ENCODE measurements at places on chromosomes 13 and 19.

DNA sequence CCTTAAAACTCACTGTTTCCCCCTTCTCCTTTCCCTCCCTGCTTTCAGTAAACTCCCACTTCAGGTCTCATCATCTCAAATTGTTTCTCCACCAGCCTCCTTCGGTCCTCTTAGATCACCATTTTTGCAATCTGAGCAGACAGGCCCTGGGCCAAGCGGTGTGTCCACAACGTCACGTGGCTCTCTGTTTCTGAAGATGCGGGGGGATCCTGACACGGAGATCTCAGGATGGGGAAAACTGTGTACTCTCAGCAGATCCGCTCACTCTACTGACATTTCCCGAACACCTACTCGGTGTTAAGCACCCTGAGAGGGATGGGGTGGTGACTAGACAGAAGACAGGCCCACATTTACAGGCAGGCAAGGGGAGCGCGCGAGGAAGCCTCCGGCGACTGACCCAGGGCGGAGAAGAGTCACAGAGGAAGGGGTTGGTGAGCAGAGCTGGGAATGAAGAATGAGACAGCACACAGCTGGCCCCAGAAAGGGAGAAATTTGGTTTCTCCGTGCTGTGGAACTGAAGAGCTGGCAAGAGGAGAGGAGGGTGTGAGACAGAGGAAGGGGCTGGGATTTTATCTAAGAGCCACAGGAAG is 38.8 kb downstream of the SERP2 start:
- DNase-seq, result no peak

GRCh38 chr13:47875201-47875600 is 125.9 kb downstream of the SUCLA2 start:
- DNase-seq, result no peak

GRCh38 chr13:45441633-45442032 is 23.1 kb upstream of the COG3 start:
- no peak for DNase-seq

DNA sequence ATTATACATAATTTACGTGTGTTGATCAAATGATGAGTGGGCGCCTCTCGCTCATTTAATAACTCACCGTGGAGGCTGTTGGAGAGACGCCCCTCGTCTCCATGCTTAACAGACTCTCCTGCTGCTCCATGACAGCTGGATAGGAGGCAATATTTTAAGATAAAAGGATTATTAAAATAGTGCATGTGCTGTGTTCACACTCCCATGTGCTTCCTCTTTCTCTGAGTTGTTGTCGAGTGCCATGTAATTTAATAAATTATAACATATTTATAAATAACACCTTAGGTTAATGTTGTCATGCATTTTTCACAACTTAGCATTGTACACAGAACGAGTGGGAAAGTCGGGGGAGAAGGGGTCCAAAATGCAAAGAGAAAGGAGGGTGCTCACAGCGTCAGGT is 161.4 kb upstream of the TSHZ3 start:
- DNase-seq, result no peak

- no peak for DNase-seq
Observed at GRCh38 chr13:25902891-25903341, 148.9 kb downstream of the SHISA2 start.

GRCh38 chr13:107276936-107277335 is 709.0 kb upstream of the ARGLU1 start:
- no peak for DNase-seq

GRCh38 chr19:32233885-32234284 is 111.5 kb upstream of the ZNF507 start:
- no peak for DNase-seq

GRCh38 chr19:50417111-50418081 is 1.3 kb upstream of the SPIB start:
- no peak for DNase-seq

DNA sequence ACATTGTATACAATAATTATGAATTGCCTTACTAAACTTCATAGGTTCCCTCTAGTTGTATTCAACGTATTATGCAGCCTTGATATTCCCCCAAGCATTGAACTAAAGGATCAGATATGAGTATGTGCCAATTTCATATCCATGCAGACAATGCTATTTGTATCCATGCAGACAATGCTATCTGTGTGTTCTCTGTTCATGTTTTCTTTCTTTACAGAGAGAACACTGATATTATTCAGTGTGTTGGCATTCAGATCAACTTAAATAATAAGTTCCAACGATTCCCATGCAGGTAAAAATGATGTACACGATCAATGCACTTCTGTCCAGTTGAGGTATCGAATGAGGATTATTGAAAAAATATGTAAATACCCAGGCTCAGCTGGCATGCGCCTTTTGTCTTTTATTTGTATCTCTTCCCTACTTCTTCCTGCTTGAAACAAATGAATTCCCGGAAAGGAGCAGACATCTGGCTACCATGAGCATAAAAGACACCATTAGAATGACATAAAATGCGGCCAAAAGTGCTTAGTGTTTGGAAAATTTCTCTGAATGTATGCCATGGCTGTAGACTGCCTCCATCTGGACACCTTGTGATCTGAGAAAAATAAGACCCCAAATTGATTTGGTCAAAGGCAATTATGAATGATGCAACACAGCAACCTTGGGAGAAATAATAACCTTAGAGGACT is 731.5 kb downstream of the SLITRK1 start:
- no peak for DNase-seq

GRCh38 chr13:114067381-114067885 is 65.0 kb downstream of the RASA3 start:
- no peak for DNase-seq

DNA sequence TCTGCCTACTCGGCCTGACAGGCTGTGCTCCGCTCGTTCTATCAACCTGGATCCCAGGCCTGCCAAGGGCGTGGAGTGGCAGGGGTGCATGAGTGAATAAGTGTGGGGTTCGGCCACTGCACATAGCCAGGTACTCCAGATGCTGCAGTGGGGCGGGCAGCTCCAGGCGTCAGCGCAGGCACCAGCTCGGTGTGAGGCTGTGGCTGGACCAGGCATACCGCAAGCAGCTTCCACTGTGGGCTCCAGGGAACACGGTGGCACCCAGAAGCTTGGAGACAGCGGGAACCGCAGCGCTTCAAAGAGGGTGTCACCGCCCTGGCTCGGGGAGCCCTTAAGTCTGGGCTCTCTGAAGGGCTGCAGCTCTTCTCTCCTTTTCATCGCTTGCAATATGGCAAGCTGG is 1630.2 kb downstream of the OLFM4 start:
- no peak for DNase-seq

DNA sequence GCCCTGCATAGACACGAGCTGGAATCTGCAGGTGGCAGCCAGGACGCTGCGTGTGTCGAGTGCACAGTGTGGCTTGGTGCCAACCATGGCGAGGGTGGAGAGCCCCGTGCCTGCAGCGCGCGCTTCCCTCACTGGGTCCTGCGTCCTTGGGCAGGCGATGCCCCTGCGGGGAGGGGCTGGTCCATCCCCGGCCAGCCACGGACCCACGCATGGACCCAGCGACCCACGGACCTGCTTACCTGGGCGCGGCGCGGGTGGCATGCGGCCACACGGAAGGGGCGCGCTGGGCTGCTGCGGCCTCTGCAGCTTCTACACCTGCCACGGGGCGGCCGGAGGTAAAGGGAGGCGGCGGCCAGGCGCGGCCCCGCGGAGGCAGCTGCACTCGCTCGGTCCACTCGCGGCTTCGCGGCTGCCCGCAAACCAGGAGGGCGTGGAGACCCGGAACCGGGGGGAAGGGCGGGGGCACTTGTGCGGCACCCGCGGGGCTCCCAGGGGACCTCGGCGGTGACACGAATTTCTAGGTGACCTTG is 569 bp upstream of the MCF2L start:
- DNase-seq, result no peak

DNA sequence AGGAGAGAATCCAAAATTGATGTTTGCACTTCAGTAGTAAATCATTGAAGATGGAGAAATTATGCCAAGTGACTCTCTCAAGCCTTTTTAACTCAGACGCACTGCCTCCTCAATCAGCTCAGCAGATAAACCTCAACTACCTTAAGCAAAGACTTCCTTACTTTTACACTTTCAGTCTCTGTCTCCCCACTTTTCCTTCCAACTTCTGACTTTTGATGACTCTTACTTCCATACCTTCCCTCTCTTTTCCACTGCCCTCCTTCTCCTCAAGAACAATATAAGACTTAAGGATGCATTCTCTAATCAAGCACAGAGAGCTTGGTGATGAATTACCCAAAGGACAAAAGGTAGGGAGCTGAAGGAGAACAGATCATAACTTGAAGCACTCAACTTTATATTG is 4.8 kb upstream of the DACH1 start:
- no peak for DNase-seq

DNA sequence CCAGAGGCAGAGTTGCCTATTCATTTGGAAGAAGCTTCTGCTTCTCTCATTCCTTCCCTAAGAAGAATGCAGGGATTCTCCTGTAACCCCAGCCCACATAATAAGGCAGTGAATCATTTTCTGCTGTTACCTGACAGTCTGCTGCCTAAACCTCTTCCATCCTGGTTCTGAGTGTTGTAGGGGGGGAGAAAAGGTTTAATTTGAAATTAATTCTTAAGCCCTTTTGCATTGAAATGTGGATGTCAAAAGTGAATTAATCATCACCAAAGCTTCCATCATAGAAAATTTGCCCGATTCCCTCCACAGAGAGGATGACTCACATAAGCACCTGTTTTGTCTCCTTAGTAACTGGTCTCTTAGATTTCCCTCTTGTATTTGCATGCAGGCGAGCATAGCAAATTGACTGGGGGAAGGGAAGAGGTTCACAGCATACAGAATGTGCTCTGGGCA is 146.7 kb upstream of the FNDC3A start:
- no peak for DNase-seq

- DNase-seq, result no peak
Observed at GRCh38 chr13:24491845-24492244, 20.7 kb downstream of the PARP4 start.

DNA sequence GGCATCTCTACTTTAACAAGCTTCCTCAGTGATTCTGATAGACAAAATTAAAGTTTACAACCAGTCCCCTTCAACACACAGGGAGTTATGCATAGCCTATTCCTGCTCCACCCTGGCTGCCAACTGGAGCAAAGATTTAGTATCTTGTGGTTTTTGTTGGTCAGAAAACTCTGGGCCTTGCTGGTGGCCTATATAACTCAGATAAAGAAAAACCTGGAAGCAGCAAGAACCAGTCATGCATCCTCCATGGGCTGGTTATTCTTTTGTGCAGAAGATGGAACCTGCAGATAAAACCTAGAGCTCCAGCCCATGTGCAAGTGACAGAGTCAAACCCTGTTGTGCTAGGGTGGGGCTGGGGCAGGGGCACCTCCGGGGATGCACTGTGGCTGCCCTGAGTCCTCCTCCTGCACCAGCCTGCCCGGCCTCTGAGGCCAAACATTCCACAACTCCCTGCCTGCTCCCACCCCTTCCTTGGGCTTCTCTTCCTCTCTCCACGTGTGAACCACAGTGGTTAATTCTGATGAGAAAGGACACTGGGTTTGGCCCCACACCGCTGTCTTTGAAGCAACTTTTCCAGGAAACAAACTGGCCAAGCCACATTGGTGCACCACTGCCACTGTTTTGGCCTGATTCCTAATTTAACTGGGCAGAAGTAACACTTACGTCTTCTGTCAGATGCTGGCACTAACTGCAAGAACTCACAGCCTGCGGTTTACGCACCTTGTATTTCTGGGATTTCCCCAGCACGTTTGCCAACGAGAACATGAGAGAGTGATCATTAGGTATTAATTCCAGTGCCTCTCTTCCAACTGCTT is 23.3 kb upstream of the GGACT start:
- no peak for DNase-seq

GRCh38 chr19:55258476-55258827 is 365 bp downstream of the PPP6R1 start:
- DNase-seq, result no peak

- DNase-seq, result peak; percentile 74
Observed at GRCh38 chr19:6632002-6632621, 37.8 kb downstream of the TNFSF14 start.

DNA sequence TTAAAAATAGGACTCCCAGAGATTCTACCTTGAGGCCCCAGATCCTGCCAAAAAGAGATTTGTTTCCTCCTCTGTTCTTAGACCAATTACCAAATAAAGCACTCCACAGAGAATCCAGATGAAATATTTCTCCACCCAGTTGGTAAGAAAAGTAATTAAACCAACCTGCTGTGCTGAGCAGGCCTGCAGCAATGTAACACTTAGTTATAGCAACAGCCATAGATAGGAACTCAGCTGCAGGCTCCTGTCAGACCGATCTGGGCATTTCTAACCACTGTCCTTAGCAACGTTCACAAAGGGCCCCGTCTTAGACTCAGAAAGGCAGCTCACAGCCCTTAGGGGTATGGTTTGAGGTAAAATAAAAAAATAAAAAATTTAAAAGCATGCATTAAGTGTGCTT is 271.1 kb downstream of the KCNRG start:
- DNase-seq, result no peak

- no peak for DNase-seq
Observed at GRCh38 chr13:77508959-77509620, 26.4 kb upstream of the SCEL start.

GRCh38 chr19:32809254-32809653 is 60.3 kb downstream of the SLC7A9 start:
- DNase-seq, result no peak

GRCh38 chr19:4802711-4803110 is 11.2 kb downstream of the FEM1A start:
- DNase-seq, result no peak

DNA sequence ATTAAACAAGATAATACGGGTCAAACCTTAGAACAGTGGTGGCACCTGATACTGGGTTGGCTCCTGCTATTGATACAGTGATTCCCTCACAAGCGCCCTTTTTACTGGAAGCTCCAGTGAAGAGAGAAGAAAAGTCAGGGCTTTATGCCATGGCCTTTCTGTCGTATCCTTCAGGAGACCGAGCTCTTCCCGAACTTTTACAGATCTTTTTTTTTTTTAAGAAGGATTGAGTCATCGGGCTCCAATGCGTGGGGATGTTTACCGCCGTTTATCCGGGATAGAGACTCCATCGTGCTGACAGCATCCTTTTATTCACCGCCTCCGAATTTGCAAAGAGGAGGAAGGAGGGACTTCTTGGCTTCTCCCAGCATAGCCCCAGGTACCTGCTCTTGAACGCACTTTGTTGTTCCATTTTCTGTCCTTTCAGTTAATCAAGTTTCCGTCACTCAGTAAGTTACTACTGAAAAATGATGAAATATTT is 574 bp downstream of the ZNF227 start:
- DNase-seq, result no peak

GRCh38 chr13:49082653-49083536 is 107.2 kb downstream of the FNDC3A start:
- DNase-seq, result no peak

DNA sequence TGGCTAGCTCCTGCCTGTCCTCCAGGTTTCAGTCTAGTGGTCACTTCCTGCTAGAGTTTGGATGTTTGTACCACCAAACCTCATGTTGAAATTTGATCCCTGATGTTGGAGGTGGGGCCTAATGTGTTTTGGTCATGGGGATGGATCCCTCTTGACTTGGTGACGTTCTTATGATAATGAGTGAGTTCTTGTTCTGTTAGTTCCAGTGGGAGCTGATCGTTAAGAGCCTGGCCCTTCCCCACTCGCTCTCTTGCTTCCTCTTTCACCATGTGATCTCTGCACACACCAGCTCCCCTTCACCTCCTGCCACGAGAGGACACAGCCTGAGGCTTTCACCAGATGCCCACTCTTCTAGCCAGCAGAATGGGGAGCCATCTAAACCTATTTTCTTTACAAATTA is 86.8 kb upstream of the SCEL start:
- DNase-seq, result no peak

Data from stimulated activated CD4-positive, alpha-beta T cell treated with anti-CD3 and anti-CD28 coated beads, Interleukin-1b, Interleukin-23, amount 100 ng/mL, for 1 hour (primary cell).